Right lung (tissue), 10 donors: ENCODE measurements at places on chromosomes 6 and 20. TPM values are rescaled to one million over a fixed set of nuclear protein-coding genes. Genes with fewer than 3 reads are reported as not detected.

DNA sequence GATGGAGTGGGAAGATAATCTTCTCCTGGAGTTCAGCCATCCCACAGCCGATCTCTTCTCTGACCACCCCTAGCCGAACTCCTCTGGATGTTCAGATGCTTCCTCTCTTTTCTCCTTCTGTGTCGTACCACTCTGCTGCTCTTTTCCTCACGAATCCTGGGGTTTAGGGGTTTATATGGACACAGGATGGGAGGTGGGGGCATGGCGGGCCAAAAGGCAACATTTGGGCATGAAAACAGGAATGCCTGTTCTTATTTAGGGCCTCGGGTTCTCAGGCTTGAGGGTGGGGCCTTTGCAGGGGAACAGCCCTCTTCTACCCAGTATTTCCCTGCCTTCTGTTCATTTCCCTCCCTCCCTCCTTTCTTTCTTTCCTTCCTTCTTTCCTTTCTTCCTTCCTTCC, 112.7 kb downstream of the SLC35B3 start:
- DNase-seq = no peak

The BTN2A1 gene
- polyA plus RNA-seq = 47.8 TPM

DNA sequence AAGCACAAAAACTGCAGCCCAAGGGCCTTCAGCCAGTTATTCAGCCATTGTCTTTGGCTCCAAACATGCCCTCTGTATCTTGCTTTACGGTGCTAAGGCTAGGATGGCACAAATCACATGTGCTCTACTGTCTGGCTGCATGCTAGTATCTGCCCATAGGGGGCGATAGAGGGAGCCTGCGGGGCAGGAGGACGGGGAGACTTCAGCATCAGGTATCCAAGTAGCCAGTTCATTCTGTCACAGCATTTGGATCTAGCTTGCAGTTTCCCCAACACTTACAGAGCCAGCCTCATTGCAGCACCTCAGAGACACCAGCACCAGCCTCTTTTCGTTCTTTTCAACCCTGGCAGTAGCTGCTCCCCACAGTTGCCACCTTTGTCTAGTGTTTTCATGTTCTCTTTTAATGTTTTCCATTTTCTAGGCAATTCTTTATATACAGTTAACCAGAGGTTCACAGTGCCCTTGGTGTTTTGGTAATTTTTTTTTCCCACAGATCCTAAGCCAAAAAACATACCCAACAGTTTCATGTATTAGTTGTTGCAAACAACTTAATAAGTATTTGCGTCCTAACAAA, 705.9 kb downstream of the PTPRT start:
- no peak for DNase-seq

DNA sequence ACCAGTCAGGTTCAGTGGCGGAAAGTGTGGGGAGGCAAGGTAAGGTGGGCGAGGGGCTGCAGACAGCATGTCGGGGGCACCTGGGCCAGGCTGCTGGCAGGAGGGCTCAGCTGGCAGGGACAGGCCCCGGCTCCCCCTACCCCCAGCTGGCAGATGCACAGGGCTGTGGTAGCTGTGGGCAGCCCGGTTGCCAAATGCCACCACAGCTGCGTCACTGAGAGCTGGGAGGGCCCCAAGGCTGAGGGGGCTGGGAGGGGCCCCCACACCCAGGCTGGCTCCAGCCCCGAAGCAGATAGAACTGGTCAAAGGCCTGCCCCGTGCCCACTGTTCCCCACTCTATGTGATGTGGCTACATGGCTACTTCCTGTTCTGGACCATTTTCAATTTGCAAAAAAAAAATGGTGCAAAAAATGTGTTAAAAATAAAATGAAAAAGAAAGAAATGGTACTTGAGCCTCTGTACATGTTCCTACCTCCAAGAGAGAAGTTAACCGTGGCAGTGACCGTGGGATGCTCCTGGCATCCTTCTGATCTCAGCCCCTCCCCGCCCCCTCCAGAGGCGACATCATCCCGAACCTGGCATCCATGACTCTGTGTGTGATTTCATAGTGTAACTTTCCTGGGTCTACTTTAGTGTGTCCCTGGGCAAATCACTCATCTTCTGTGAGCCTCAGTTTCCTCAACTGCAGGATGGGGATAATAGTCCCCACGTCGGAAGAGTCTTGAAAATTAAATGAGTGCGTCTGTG, 64.4 kb downstream of the UBE2V1 start:
- no peak for DNase-seq

The GHRH gene
- not detected for polyA plus RNA-seq

- no peak for DNase-seq
These were observed 4.0 kb upstream of the TUBB2B start for GRCh38 chr6:3231247-3232016.

- no peak for DNase-seq
These were observed 128.1 kb downstream of the ADAT2 start for GRCh38 chr6:143322386-143322785.

The PRKN gene
- 3.6 TPM for polyA plus RNA-seq

The LINC00237 gene
- not detected for polyA plus RNA-seq

GRCh38 chr6:7224731-7225130, 88.3 kb downstream of the SSR1 start:
- no peak for DNase-seq

- no peak for DNase-seq
These were observed 255.8 kb downstream of the DLL1 start for GRCh38 chr6:170035044-170035443.
